NK-92 treated with Interleukin-12 subunit alpha and Interleukin-12 subunit beta, amount 100 ng/mL, for 24 hours (cell line): ENCODE measurements at places on chromosomes 7 and 10.

DNA sequence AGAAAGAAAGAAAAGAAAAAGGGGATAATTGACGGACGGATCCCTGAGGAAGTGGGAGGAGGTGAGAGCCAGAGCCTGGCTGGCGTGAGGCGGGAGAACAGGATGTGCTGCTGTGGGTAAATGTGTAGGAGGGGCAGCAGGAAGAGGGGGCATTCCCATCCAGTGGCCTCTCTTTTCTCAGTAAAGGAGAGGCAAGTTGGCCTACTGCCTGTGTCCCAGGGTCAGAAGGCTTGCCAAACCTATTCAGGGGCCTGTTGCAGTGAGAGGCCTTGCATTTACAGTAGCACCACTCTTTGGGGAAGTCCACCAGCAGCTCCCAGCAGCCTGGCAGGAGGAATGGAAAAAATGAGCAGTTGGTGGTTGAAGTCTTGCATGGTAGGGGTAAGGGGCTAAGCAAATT is 26.6 kb upstream of the ASCC1 start:
- DNase-seq = no peak

GRCh38 chr7:84612981-84613681 is 418.5 kb upstream of the SEMA3A start:
- no peak for DNase-seq

GRCh38 chr7:151460474-151460855 is 20.5 kb upstream of the CRYGN start:
- no peak for DNase-seq

GRCh38 chr7:116710764-116711452 is 38.9 kb downstream of the MET start:
- no peak for DNase-seq

GRCh38 chr10:43958964-43959363 is 310.3 kb upstream of the ZNF32 start:
- no peak for DNase-seq

DNA sequence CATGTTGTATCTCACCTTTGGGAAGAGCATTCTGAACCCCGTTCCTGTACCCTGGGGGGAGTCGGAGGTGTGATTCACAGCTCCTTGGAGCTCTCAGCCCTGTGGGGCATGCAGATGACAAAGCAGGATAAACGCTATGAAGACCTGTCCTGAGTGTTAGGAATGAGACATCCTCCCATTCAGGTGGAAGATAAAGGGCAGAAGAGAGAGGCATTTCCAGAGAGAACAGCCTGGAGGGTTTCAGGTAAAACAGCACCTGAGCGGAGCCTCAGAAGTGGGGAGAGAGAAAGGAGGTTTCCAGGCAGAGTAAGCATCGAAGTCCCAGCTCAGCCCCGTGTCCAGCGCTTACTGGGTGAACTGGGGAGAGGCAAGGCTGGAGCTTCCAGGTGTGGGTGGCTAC is 288.9 kb downstream of the KLF6 start:
- DNase-seq = no peak

GRCh38 chr10:48805848-48806247 is 121.2 kb downstream of the WDFY4 start:
- DNase-seq = no peak

DNA sequence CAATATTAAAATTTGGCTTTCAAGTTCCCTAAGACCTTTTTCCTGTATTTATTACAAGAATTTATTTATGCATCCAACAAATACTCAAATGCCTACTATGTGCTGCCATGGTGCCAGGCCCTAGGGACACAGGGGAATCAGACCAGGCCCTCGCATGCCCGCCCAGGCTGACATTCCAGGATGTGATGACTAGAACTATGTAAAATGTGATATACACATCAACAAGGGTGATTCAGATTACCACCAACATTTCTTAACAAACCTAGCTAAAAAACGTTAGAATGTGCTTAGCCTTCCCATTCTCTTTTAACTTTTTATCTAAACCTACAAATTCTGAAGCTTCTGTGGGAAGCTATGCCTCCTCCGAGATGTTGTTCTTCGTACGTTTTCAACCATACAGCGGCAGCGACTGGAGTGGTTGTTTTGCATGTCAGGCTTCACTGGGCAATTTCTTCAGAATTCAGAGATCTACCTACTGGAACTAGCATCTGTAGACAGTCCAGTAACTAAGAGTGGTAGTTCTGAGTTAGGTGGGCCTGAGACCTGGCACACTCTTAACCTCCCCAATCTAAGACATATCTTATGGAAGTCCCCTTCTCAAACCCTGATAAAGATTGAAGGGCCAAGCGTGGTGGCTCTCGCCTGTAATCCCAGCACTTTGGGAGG is 22.1 kb downstream of the GNA12 start:
- no peak for DNase-seq

DNA sequence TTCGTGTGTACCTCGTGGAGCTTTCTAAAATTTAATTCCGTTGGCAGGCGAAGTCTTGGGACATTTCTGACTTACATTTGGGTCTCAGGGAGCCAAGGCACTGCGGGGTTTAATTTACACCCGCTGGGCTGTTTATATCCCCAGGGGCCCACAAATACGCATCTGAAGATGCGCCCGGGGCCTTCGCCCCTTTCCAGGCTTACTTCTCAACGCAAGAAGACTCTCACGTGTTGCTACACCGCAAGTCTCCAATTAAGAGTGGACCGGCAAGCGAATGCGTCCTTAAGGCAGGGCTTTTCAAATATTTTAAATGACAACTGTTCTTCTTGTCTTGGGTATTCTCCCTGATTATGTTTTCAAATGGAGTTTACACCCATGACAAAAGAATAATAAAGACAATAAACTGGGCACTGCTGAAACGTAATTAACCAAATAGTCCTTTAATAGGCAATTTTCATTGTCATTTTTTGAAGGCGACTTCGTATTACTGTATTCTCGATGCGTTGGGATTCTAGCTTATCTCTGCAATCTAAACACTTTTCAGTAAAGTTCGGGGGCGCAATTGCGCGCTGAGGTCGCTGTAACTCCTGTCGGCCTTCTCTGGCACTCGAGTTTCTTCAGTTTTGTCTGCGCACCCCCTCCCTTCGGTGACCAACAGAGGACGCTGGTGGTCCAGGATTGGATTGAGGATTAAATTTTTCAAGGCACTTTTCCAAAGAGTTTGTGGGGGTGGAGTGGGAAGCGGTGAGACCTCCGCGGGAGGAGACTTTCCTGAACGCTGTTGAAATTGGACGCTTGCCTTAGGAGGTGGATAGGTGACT is 837 bp upstream of the IGFBP3 start:
- DNase-seq = no peak

DNA sequence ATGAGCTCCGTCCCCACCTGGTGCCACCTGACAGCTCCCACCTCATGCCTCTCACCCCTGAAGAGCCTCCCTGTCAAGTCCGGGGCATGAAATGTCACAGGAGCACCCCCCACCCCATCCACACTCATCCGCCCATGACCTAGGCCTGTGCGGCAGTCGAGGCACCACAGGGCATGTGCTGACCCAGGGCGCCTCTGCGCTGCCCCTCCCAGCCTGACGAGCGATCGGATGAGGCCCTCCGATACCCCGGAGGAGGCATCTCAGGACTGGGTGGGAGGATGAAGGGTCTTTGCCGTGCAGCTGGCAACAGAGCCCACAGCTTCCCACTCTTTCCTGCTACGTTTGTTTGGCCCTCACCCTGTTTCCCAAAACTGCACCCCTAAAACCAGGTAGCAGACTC is 184.4 kb upstream of the TCERG1L start:
- DNase-seq = no peak

- no peak for DNase-seq
These were observed 54.3 kb upstream of the WAC start for GRCh38 chr10:28478646-28479045.

- no peak for DNase-seq
These were observed 4.4 kb downstream of the IFIT3 start for GRCh38 chr10:89332123-89332633.

DNA sequence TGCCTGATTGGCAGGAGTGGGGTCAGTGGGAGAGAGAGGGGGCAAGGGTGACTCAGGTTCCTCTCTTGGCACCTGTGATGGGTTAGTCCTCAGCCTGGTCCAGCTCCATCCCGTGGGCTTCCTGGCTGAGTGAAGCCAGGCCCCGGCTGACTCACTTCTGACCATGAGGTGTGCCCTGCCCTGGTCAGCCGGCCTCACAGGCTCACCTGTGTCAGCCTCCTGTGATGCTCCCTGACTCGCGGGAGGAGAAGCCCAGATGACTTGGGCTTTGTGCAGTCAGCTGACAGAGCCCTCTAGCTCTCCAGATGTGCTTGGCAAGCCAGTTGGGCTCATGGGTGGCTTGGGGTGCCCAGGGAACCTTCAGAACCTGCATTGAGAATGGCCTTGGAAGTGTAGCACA is 16.0 kb upstream of the PPIF start:
- DNase-seq = no peak

GRCh38 chr10:35822316-35822715 is 180.2 kb upstream of the FZD8 start:
- no peak for DNase-seq

- DNase-seq = no peak
These were observed 186.0 kb upstream of the TCF7L2 start for GRCh38 chr10:112763916-112764520.

GRCh38 chr10:21510241-21511094 is 15.0 kb downstream of the SKIDA1 start:
- no peak for DNase-seq

DNA sequence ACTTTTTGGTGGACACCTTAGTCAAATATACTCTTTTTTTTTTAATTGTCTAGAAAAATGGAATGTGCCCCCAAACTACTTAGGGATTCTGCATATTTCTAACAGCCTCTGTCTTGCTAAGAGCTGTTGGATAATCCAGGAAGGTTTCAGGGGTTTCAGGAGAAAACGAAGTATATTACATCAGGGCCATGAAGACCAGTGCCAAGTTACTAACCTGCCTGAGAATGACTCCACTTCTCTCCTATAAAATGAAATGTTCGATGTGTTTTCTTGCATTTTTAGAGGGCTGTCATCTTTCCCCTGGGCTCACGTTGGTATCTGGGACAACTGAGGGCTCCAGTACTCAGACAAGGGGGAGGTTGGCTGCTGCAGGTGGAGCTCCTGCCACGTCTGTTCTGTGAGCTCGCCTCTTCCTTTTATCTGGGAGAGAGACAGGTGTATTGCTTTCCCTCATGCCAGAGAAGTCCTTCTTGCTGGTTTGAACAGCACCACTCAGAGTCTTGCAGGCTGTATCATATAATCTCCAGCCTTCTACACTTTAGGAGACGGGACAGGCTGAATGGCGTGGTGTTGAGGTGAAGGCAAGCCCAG is 71.3 kb downstream of the CAMK1D start:
- no peak for DNase-seq

- DNase-seq = no peak
These were observed 119.8 kb downstream of the ITGB8 start for GRCh38 chr7:20450536-20450935.

DNA sequence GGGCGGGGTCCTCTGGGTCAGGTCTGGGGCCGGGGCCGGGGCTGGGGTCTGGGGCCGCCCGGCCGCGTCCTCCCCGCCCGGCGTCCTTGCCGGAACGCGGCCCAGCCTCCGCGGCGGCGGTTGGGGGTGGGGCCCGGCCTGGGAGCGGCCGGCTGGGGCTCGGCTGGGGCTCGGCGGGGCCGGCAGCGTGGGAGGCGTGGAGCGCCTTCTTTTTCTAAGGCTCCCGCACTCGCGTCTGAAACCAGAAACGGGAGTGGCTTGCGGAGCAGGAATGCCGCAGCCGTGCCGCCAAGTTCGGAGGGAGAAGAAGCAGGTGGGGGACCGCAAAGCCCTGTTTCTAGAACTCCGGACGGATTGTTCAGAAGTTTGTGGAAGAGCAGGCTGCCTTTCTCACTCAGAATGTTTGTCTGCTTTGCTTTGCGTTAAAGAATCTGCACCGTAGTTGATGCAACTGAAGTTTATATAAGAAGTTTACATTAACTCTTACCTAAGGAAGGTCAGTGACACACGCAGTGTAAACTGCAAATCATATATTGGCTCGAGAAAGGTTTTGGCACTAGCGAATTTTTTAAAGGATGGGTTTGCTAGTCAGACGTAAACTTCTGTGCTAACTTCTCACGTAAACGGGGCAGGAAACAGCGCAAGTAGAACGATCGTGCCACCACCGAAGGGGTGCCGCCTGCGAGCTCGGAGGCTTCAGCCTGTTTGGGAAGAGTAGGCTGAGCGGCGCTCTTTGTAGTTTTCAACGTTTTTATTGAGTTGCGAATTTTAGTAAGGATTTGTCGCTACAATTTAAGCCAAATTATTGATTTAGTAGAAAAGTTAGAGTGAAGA is 729 bp downstream of the DNAJB6 start:
- DNase-seq = no peak

DNA sequence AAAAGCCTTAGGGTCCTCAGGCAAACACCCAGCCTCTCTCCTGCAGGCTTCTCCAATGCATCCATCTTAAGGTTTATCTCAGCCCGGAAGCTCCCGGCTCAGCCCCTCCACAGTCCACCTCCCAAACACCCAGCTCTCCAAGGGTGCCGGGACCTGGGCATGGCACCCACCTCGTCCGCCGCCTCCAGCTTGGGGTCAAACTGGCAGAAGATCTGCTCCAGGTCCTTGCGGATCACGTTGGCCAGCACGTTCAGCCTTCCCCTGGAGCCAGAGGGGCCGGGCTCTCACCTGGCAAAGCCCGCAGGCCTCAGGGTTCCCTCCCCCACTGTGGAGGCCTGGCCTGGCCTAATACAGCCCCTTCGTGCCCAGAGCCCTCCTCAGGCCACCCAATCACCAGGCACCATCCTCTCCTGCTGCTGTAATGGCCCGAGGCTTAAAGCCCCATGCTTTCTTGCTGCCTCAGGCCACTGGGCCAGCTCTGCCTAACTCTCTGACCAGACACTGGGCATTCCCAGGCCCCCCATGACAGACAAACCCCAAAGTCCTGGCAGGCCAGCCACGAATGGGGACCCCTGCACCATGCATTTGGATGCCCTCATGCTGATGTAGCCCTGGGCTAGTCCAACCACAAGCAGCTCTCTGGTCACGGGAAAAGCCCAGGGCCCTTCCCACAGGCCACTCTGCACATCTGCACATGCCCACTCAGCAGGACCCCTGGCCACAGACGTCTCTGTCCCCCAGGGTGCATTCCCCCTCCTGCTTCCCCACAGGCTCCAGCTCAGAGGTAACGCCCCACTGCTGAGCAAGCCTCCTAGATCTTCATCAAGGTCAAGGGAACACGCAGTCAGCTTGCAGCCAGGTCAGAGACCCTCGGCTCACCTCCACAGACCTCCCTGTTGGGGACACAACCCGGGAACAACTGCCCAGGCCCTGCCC is 12.3 kb downstream of the OGDHL start:
- no peak for DNase-seq

DNA sequence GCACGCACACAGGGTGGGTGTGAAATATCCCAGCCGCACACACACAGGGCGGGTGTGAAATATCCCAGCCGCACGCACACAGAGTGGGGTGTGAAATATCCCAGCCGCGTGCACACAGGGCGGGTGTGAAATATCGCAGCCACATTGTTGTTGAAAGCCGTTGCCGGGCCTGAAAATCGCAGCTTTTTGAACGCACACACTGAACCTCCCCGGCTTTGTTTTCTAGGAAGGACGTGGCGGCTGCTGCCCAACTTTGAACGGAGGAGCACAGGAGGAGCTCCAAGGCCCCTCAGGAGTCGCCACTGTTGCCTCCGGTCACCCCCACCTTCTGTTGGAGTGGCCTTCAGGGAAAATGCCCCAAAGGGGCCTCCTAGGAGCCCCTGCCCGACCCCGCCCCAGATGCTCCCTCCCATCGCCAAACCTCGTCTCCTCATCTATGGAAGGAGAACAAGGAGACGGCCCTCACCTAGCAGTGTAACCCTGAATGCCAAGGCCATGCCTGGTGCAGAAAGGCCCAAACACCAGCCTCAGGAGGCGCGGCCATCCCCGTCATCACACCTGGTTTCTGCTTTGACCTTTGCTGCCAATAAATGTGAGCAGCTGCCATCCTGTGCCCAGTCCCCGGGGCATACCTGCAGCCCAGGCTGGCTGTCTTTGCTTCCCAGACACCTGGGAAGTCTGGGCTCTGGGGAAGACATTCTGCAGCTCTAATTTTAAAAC is 318.6 kb downstream of the PTPRN2 start:
- no peak for DNase-seq
